CD4-positive, alpha-beta T cell treated with Interleukin-4 for 1 hour (primary cell): ENCODE measurements at places on chromosomes 7 and 10.

- no peak for DNase-seq
These were observed 21.3 kb downstream of the CCDC71L start for GRCh38 chr7:106639476-106640334.

- no peak for DNase-seq
These were observed 314.5 kb downstream of the CACNA2D1 start for GRCh38 chr7:82129091-82129490.

- DNase-seq = no peak
These were observed 140.3 kb downstream of the FOXP2 start for GRCh38 chr7:114554781-114555537.

GRCh38 chr10:2619916-2620315, 447.4 kb upstream of the PFKP start:
- no peak for DNase-seq

- no peak for DNase-seq
These were observed 30.8 kb upstream of the SCIN start for GRCh38 chr7:12539681-12540080.

- DNase-seq = no peak
These were observed 2.1 kb downstream of the CTBP2 start for GRCh38 chr10:125158275-125158600.

GRCh38 chr10:129020651-129021330, 446.2 kb upstream of the MGMT start:
- DNase-seq = no peak

DNA sequence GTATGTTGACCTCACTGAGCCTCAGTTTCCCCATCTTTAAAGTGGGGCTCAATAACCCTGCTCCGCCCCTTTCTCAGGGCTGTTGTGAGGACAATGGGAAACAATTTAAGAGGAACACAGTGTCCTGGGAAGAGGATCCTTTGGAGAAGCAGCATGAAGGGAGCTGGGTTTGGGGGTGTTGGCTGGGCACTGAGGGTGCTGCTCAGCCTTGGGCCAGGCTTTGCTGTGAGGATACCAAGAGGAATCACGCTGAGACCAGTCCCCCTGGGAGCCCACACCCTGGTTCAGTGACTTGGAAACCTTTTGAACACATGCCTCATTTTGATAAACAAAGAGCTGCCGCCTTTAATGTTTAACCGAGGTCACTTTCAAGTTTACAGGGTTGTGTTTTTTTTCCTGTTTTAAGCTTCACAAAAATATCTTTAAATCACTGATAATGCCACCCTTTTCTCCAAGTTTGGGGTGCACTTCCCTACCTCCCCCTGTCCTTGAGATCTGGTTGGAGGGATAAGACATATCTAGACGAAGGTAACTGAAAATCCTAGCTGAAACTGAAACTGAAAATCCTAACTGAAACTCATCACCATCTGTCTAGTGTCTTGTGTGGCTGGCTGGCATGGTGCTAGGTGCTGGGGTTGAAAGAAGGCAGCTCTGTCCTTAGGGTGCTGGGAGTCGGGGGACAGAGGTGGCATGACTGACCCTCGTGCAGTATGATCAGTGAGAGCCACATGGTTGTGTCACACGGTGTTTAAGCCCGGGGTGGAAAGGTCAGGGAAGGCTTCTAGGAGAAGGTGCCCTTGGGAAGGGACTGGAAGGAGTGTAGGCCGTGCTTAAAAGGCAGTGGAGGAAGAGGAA, 27.7 kb downstream of the ZNF775 start:
- peak; percentile 44 for DNase-seq

- DNase-seq = no peak
These were observed 13.4 kb downstream of the HEPACAM2 start for GRCh38 chr7:93212881-93213280.

DNA sequence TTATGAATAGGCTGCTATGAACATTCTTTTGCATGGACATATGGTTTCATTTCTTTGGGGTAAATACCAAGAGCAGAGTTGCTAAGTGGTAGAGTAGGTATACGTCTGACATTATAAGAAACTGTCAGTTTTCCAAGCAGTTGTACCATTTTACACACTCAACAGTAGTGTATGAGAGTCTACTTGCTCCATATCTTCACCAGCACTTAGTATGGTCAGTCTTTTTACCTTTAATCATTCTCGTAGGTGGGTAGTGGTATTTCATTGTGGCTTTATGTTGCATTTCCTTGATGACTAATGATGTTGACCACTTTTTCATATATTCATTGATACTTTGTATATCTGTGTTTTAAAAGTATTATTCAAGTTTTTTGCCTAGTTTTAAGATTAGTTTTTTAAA, 45.1 kb downstream of the POU6F2 start:
- no peak for DNase-seq

DNA sequence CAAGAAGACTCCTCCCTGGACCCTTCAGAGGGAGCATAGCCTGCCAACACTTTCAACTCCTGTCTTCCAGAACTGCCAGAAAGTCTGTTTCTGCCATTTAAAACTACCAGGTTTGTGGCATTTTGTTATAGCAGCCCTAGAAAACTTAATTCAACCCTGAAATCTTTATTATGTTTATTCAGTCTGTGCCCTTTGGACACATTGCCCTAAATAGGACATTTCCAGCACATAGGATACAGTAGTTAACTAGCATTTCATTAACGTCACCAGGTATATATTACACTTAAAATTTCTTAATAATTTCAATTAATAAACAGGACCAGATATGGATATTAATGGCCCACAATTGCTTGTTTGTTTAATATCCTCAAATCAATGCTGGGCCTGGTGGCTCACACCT, 54.3 kb downstream of the KCNH2 start:
- DNase-seq = no peak

GRCh38 chr10:60480865-60481563, 91.3 kb upstream of the ANK3 start:
- no peak for DNase-seq

DNA sequence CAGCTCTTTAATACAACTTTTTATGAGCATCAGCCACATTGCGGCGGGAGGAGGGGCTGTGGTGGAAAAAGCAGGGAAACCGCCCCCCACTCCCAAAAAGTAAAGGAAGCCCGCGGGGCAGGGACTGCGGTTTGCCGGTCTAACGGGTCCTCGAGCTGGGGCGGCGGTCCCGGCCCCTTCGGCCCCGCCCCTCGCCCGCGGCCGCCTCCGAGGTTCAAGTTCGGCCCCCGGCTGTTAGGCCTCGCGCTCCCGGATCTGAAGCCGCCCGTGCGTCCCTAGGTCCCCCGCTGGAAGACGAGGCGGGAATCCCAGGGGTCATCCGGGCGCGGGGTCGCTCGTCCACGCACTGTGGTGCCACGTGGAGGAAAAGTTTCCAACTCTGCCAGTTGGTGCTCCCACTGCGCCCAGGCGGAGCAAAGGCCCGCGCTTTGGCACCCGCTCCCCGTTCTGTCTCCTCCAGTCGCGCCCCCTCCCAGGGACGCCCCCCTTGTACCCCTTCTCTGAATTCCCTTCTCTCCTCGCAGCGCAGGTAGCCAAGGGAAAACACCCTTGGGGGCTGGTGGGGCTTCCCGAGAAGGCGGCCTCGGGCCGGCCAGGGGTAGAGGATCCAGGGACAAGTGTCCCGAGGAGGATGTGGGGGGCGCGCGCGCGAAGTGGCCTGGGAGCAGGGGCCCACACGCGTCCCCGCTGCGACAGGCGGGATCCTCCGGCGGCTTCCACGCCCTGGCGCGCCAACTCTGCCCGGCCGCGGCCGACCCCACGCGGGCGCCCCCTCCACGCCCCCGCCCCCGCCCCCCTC, 798 bp upstream of the AUTS2 start:
- DNase-seq = no peak

- DNase-seq = no peak
These were observed 84.9 kb upstream of the TCERG1L start for GRCh38 chr10:131396121-131397050.

- peak; percentile 45 for DNase-seq
These were observed 1.4 kb upstream of the OSBPL3 start for GRCh38 chr7:24981171-24981951.

GRCh38 chr10:26840938-26841732, 19.6 kb downstream of the ABI1 start:
- no peak for DNase-seq

- no peak for DNase-seq
These were observed 64.6 kb upstream of the RNF148 start for GRCh38 chr7:122767339-122767738.

DNA sequence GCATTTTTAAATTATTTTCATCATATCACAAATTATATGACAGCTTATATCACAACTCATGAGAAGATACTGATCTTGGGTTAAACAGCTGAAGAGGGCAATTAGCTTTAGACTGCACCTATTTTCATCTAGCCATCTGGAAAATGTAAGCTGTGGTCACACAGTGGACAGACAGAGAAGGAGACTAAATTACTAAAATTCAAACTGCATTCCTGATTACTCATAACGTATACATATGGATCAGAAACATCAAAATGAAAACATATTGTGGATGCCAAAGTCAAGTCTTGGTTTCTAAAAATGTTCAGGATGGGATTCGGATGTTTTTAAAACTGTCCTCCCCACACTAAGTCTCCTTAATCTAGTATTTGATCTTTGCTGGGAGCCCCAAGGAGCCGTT, 6.6 kb downstream of the BBIP1 start:
- no peak for DNase-seq

- DNase-seq = peak; percentile 39
These were observed 44.2 kb downstream of the JMJD1C start for GRCh38 chr10:63421591-63421990.

DNA sequence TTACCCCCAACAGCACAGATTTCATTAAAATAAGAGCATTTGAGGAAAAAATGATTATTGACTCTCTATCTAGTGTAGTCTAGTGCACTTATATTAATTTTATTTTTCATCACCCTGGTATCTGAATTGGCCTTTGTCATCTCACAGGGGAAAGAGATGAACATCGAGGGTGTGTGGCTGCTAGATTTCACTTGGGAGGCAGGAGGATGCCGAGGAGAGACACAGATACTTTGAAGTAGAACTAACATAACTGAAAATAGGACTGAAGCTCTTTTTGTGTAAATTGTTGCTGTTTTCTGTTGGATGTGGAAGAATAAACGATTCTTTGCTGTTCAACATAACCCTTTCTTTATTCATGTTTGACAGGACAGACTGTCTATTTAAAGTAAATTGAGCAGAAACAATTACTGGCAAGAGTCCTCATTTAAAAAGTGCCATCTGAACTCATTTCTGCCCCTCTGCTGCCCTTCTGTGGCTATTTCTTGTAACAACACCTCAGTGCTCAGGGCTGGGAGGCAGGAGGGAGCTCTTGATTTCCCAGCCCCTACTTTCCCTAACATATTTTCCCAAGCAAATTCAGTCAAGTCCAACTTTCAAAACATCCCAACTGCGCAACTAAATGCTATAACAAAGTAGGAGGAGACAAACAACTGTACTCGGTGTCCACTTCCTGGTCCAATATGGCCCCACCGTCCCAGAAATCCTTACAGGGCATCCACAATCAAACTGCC, 15.6 kb downstream of the LYZL1 start:
- DNase-seq = peak; percentile 19

GRCh38 chr10:35453855-35454532, 117.7 kb downstream of the CCNY start:
- DNase-seq = no peak

DNA sequence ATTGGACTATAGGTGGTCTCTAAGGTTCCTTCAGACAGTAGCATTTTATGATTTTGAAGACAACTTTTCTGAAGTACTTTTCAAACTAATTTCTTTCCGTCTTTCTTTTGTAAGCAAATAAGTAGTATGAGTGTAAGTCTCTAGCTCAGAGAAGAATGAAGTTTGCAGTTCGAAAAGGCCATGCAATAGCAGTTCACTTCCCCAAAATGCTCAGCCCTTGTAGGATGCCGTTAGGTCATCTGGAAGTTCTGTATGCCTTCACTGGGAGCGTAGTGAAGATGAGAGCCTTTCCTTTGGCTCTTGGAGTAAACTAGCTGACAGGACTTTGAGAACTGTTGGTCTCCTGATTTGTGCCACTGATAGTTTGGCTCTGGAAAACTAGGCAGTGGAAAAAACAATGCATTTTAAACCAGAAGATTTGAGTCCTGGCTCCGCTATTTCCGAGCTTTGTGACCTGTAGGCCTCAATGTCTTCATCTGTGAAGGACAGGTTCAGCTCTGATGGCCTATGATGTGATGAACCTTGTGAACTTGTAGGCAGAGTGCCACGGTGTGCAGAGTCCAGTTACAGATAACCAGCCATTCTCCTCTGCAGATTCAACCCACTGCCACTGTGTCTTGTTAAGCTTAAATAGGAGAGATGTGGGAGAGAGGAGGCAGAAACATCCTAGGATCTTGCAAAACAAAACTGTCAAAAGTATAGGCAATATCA, 18.8 kb downstream of the SGPL1 start:
- no peak for DNase-seq

- DNase-seq = no peak
These were observed 96.1 kb upstream of the KCNIP2 start for GRCh38 chr10:101939729-101940128.

GRCh38 chr10:22247636-22248035, 29.8 kb upstream of the EBLN1 start:
- DNase-seq = no peak

- DNase-seq = no peak
These were observed 84.1 kb upstream of the DLX6 start for GRCh38 chr7:96921231-96921630.

GRCh38 chr10:11587722-11588259, 23.7 kb downstream of the USP6NL start:
- DNase-seq = no peak

- no peak for DNase-seq
These were observed 18.0 kb downstream of the GSDME start for GRCh38 chr7:24739306-24739705.

DNA sequence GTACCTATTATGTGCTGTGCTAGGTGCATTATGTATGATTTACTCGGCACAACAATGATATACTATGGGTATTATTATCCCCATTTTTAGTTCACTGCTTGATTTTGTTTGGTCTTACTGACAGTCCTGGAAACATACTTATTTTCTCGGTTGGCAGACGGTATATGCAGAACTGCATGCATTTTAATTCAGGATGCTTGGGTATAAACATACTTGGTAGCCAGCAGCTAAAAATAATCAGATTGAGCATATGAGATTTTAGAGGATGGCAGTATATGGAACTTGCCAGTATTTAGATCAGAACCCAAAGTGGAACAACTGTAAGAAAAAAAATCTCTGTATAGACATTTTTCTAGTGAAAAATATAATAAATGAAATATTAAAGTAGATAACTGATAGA, 163.3 kb downstream of the DNAH11 start:
- DNase-seq = no peak

DNA sequence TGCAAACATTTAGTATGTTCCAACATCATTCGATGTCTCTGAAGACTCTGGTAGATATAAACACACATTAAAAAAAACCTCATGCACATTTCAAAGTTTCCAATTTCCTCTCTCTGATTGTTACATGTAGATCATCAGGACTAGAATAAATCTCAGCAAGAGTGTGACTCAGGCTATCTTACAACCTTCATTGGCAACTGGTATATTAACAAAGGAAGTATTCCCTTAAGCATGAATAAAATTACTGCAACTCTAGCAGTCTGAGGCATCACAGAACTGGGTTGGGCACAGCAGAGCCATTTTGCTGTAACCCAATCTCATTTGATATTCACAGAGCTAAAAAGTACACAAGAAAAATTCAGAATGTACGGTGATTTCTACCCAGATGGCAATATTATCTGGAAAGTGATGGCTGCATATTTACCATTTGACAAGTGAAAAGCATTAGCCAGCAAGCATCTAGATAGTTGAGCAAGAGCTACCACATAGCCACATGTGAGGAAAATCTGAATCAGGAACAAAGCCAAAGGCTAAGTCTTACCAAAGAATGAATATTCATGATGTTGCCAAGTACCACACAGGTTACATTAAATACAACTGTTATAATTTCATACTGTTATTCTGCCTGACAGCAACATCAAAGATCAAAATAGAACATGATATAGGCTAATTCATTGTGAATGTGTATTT, 232.2 kb downstream of the CRPPA start:
- no peak for DNase-seq

- no peak for DNase-seq
These were observed 2.2 kb downstream of the ZNF800 start for GRCh38 chr7:127390186-127390816.
